Foreskin keratinocyte (primary cell): ENCODE measurements at places on chromosomes 6 and 20. TPM values are rescaled to one million over a fixed set of nuclear protein-coding genes. Genes with fewer than 3 reads are reported as not detected.
A peak's percentile ranks its signal among the peaks of the same experiment; 100 is the strongest.

SMPD2 gene
- 12.7 and 16.0 TPM in 2 replicates for total RNA-seq

GRM1 gene
- total RNA-seq, result not detected in 2 replicates

GRCh38 chr6:133290930-133291329 lies 49.8 kb downstream of the EYA4 start:
- no peak for DNase-seq

GRCh38 chr6:113306552-113307145 lies 550.5 kb upstream of the MARCKS start:
- DNase-seq, result peak; percentile 21

GRCh38 chr20:50141018-50141675 lies 12.4 kb downstream of the PEDS1 start:
- DNase-seq, result peak; percentile 81

- no peak for DNase-seq
Observed at GRCh38 chr20:61024390-61024789, 227.7 kb upstream of the CDH4 start.
